ENCODE measurements at places on chromosomes 2 and 18.

- no peak for DNase-seq
Observed at GRCh38 chr2:65700004-65700651, 267.7 kb upstream of the SPRED2 start.

DNA sequence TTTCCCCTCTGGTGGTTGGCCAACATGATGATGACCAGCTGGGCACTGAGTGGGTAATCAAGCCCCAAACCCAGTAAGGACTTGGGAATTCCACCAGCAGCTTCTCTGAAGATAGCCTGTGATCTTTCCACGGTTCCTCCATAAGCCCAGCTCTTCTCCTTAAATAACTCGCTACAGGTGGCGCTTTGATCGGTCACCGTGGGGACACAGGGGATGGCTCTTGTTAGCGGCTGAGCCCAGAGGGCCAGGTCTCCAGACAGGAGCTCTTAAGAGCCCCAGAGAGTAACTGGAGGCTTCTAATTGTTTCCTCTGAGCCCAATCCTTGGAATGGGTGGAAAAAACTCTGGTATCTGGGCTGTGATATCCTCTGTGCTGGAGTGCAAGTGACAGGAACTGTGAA, 13.6 kb upstream of the INHBB start:
- DNase-seq = no peak

DNA sequence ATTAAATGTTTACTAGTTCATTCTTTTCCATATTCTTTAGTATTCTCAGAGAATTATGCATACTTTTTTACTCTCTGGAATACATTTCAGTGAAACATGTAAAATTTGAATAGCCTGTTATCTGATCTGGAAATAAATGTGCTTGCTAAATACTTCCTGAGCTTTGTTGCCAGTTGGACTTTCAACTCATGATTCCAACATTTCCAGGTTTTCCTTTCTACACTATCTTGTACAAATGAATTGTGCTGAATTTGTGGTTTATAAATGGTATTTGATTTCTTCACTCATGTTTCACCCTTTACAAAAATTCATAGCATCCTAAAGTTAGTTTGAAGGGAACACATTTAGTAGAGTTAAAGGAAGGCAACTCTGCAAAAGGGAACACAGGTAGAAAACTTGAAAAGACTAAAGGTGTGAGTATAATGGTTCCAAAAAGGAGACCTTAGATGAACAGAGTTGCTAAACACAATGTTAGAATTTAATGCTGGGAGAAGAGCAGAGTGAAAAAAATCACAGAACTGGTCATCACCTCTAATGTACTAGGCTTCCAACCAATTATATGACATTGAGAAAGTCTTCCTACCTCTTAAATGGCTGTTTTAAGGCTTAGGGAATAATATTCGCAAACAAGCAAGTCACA, 28.6 kb downstream of the SYT4 start:
- DNase-seq = no peak

DNA sequence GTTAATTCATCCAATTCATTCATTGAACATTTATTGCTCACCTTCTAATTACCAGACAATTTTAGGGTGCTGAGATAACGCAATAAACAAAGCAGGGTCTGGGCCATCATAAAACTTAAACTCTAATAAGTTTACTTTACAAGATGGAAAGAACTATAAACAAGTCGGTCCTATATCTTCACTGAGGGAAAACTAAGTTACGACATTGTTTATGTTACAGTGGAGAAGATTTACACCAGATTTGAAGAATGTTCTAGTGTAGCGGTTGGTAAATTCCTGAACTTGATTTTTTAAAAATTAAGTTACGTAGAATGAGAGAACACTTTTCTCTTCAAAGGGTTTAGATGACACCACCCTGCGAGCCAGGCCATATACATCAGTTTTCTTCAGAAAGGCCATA, 20.7 kb upstream of the FRZB start:
- no peak for DNase-seq

- DNase-seq = no peak
Observed at GRCh38 chr18:68438983-68439382, 275.9 kb downstream of the TMX3 start.

GRCh38 chr2:71597756-71598155, 144.4 kb downstream of the DYSF start:
- DNase-seq = no peak

DNA sequence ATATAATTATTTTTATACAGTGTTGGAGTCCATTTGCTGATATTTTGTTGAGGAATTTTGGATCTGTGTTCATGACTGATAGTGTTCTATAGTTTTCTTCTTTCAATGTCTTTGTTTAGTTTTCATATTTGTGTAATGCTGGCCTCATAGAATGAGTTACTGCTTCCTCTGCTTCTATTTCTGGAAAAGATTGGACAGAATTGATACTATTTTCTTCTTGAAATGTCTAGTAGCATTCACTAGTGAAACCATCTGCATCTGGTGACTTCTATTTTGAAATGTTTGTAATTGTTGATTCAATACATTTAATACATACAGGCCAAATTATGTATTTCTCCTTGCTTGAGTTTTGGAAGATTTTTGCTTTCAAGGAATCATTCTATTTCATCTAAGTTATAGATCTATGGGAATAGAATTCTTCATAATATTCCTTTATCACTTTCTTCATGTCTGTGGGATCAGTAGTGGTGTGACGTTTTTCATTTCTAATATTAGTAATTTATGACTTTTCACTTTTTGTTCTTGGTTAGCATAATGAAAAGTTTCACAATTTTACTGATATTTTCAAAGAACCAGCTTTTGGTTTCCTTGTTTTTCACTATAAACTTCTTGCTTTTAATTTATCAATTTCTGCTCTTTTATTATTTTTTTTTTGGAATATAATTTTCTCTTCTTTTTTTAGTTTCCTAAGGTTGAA, 509.9 kb upstream of the VRK2 start:
- no peak for DNase-seq

GRCh38 chr2:42951263-42951938, 159.0 kb upstream of the HAAO start:
- DNase-seq = no peak

GRCh38 chr2:194087089-194087958, 1569.7 kb upstream of the SLC39A10 start:
- no peak for DNase-seq

- DNase-seq = no peak
Observed at GRCh38 chr2:26651470-26651771, 10.3 kb upstream of the CIB4 start.

DNA sequence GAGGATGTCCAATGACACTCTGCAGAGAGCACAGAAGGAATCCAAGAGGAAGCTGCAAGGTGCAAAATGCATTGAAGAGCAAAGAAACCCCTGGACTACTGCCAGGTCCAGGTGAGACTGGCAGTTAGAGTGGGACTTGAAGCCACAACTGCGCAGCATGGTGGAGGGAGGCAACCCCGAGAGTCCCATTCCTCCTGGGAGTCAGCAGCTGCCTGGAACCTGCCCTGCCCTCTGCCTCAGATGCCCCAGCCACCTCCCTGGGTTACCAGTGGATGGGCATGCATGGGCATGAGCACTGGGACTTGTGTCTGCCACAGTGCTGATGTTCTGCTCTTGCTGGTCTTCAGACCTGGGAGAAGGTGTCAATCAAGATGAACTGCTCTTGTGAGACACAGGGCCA, 43.2 kb downstream of the ANKMY1 start:
- no peak for DNase-seq

- no peak for DNase-seq
Observed at GRCh38 chr2:182359027-182359989, 67.5 kb downstream of the PDE1A start.

- DNase-seq = no peak
Observed at GRCh38 chr2:160565099-160565845, 71.7 kb upstream of the RBMS1 start.

GRCh38 chr2:1488181-1488671, 75.0 kb downstream of the TPO start:
- DNase-seq = no peak

DNA sequence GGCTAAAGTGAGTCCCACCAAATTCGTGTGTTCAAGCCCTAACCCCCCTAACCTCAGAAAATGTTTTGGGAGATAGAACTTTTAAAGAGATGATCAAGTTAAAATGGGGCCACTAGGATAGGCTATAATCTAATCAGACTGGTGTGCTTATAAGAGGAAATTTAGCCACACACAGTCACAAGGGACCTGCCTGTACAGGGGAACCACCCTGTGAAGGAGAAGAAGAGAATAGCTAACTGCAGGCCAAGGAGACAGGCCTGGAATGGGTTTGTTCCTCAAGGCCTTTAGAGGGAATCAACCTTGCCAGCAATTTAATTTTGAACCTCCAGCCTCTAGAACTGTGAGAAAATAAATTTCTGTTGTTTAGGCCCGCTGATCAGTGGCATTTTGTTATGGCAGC, 36.0 kb upstream of the TANK start:
- no peak for DNase-seq

- DNase-seq = no peak
Observed at GRCh38 chr2:31097962-31098613, 40.2 kb downstream of the GALNT14 start.

GRCh38 chr18:46452820-46453219, 204.2 kb downstream of the LOXHD1 start:
- no peak for DNase-seq

DNA sequence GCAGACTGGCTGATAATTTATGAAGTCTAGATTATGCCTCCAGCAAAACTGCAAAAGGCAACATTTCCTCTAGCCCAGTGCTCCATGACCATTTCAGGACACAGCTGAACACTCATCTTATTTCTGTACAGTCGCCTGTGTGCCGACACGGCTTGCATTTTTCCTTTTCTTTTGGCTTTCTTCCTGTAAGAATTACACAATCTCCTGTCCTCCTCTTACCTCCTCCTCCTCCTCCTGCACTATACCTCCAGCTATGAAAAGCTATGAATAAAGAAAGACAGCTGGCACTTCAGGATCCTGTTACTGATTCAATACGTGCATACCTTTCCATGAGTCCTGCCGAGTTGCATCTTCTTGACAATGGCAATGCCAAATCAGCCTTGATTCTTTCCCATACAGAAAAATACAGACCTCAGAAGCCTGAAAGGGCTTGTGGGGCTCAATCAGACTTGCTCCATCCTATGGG, 32.2 kb upstream of the TRIB2 start:
- DNase-seq = no peak

All from cerebellar cortex (tissue), 1 donor.